ENCODE measurements at places on chromosomes 5 and 9.

GRCh38 chr5:1912951-1913565 is 30.3 kb upstream of the IRX4 start:
- DNase-seq = no peak

GRCh38 chr5:78522476-78523260 is 125.9 kb downstream of the LHFPL2 start:
- DNase-seq = no peak

DNA sequence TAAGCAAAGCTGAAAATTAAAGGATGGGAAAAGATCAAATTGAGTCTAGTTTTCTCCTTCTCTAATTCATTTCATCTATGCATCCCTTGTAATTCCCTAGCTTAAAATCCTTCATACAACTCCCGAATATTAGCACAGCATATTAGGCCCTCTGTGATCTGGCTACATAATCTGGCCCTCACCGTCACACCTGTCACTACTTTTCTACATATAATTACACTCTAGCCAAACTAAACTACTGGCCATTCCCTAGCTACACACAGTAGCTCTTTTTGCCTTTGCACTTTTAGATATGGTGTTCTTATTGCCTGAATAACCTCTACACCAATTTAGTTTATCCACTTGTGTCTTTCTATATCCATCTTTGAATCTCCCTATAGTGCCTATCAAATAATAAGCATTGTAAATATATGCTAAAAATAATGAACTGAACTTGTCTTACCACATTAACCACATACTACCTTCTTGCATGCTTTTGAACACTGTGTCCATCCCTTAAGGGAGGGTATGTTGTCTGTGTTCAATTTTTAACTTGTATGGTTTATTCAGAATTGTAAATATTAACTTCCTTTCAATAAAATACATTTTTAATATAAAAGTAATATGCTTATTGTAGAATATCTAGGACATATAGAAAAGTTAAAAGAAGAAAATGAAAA is 15.9 kb downstream of the RANBP6 start:
- DNase-seq = no peak

GRCh38 chr5:107092695-107093094 is 578.0 kb downstream of the EFNA5 start:
- DNase-seq = no peak

DNA sequence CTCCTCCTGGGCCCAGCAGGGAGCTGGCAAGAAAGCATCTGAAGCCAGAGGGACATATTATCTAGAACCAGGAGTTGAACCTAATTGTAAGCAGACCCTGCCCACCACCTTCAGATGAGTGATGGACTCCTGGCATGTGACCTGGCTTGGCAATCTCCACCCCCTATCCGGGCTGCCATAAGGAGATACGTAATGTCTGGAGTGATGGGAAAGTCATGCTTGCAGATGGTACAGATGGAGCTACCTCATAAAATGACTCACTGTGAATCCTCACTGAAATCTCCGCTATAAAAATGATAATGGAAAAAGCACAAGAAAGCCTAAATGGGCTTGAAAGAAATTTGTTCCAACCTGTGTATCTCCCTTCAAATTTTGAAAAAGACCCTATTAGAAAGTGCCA is 157.5 kb downstream of the DMRT2 start:
- no peak for DNase-seq

DNA sequence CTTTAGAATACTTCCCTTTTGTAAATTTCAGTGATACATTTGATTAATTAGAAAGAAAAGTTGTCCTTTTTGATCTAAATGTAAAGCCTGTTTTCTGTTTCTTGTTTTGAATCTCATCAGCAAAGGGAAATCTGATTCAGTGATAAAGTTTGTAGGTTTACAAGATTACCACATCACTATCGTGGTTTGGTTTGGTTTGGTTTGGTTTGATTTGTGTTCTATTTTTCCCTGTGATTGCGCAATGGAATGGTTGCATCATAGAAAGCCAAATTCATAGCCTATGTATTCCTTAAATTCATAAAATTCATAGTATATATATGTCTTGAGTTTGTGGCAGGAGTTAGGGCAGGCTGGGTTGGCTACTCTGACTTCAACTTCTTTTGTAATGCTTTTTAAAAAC is 15.2 kb downstream of the SRFBP1 start:
- DNase-seq = no peak

DNA sequence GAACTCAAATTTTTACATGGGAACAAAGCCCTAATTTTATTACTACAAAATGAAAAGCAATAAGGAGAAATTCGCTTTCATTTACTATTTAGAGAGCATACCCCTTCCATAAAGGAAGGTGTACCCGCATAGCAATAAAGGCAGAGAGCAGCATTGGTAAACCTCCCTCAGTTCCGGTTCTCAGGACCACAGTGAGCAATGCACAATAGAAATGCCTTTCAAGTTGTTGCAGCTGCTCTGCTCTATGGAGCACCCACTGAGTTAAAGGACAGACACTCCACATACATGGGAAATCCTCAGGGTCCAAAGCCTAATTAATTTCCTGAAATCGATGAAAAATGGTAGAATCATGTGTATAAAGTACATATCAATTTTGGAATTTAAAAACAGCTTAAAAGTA is 89.9 kb upstream of the MPDZ start:
- DNase-seq = no peak

DNA sequence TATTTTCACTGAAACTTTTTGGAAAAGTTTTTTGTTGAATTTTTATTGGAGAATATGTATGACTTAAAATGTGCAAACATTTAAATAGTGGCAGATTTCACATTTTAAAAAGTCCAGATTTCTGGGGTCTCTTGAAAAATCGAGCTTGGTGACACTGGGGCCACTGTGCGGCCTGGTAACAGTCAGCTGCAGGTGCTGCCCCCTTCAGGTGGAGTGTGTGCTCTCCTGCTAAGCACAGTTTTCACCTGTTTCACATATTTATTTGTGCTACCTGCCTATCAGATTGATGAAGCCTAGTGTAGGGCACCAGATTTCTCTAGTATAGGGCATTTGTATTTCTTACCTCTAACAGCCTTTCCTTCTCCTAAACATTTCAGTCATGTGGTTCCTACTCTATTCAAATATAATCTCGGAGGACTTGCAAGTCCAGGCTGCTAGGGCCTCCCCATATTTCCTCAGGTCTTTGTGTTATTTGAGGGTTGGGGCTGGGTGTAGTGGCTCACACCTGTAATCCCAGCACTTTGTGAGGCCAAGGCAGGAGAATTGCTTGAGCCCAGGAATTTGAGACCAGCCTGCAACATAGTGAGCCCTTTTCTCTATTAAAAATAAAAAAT is 95.8 kb upstream of the KLF9 start:
- no peak for DNase-seq

- no peak for DNase-seq
Measured at GRCh38 chr9:105248691-105249090, 4.2 kb downstream of the SLC44A1 start.

DNA sequence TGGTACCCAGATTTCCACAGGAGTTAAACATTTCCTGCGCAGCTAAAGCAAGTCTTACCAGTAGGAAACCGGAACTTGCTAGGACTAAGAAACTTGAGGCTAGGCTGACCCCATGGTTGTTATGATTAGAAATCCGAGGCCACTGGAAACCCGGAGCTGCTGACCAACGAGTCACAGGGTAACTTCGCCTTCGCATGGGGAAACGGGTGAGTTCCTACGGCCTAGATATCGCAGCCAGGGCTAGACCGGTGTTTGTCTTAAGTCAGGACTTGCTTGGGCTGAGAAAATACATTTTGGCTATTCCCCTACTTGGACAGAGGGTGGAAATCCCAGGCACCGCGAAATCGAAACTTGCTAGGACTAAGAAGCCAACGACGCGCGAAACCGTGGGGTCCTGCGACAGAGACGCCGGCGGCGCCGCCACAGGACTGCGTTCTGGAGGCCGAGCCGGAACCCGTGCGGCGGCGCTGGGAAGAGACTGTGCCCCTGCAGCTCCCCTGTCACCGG is 1.6 kb upstream of the ANXA2R start:
- peak; percentile 43 for DNase-seq

GRCh38 chr5:152632360-152632759 is 227.3 kb upstream of the NMUR2 start:
- no peak for DNase-seq

- DNase-seq = no peak
Measured at GRCh38 chr5:180084638-180085561, 13.3 kb upstream of the RNF130 start.

DNA sequence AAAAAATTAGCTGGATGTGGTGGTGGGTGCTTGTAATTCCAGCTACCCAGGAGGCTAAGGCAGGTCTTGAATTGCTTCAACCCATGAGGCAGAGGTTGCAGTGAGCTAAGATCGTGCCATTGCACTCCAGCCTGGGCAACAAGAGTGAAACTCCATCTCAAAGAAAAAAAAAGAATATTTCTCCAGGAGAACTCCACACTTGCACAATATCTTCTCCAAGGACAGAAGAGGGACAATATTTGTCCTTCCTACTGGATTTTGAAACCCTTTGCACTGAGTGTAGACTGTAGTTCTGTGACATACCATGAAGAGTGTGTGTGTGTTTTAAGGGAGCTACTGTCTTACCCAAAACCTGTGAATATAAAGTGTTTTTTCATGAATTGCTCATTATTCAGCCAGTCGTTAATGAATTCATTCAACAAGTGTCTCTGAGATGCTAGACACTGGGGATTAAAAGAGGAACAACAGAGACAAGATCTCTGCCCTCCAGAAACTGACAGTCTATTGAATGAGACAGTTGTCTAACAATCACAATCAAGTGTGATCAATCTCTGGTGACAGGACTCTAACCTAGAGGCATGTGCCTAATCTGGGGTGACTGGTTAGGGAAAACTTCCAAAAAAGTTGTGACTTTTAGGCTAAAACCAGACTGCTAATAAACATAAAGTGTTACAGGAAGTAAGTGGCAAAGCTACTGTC is 9.8 kb upstream of the UBE2D2 start:
- no peak for DNase-seq

DNA sequence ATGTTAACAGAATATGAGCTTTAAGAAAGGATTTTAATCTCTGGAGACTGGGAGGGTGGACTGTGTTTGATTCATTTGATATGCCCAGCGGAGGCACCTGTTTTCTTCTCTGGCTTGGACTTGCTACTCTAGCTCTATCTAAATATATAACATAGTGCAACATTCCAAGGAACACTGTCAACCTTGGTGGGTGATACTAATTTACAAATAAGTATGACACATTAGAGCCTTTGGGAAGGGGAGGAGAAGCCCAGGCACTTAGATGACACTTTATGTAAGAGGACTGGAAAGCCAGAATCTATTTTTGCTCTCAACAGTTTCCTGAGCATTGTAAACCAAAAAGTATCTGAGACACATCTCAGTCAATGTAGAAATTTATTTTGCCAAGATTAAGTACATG is 83.4 kb upstream of the SHISAL2B start:
- no peak for DNase-seq

DNA sequence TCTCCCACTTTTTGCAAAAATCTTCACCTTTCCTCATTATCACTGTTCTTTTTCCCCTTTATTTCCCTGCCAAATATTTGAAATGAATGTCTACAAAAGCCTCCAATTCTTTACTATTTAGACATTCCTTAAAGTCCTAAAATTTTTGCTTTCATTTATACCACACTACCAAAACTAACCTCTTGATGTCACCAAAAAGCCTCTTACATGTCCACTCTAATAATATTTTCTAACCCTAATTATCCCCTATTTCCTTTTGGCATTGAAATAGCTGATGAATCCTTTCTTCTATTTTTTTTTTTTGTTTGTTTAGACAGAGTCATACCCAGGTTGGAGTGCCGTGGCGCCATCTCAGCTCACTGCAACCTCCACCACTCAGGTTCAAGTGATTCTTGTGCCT is 32.3 kb upstream of the NRG2 start:
- DNase-seq = no peak

- DNase-seq = no peak
Measured at GRCh38 chr5:54073131-54073530, 237.2 kb downstream of the ARL15 start.

GRCh38 chr5:158451993-158452672 is 593.2 kb upstream of the CLINT1 start:
- no peak for DNase-seq

- DNase-seq = no peak
Measured at GRCh38 chr5:4924577-4924976, 215.6 kb upstream of the ADAMTS16 start.

DNA sequence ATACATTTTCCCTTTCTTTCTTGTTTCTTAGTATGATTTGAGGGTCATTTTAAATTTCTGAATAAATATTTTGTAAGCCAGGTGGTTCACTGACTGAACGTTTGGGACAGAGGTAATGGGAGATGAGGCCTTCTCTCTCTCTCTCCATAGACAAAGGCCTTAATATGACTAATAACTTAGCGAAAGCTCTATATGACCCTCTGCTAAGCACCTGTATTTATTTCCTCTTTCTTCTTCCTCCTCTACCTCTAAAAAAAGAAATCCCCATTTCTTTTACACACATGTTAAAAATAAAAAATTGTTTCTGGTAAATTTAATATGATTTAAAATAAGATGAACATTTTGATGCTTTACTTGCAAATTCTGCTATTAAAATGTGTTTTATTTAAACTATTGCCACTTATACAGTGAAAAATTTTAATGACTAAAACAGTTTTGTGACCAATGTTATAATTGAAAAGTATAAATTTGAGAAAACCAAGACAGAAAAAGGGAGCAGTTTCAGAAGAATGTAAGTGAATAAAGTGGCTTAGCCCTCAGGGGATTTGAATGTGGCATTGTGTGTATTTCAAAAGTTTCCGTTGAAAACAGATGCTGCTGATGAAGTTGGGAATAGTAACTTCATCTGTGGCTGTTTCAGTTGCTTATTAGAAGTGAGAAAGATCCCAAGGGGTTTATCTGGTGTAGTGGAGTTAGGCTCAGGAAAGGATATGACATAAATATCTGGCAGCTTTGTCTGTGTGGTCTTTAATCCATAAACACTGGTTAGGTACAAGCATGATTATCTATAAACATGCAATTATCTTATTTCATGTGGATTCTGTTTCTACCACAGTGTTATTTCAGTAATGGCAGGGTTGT is 128.6 kb upstream of the GRHPR start:
- no peak for DNase-seq

- DNase-seq = no peak
Measured at GRCh38 chr5:119037496-119038215, 33.2 kb upstream of the DMXL1 start.

DNA sequence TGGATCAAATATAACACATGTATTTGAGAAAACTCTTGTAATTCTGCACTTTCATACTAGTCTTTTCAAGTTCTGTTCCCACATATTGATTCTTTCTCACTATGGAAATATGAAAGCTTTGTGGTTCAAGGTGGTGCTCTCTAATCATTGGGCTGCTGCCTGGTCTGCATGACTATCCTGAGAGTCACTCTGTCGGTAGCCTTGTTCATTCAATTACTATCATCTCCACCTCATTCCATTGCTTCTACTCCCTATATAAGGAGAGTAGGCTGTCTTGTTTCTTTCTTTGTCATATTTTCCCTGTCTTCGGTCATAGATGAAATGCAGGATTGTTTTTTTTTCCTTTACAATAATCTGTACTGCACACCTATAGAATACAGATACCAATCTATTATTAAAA is 341.4 kb upstream of the ACTBL2 start:
- no peak for DNase-seq

DNA sequence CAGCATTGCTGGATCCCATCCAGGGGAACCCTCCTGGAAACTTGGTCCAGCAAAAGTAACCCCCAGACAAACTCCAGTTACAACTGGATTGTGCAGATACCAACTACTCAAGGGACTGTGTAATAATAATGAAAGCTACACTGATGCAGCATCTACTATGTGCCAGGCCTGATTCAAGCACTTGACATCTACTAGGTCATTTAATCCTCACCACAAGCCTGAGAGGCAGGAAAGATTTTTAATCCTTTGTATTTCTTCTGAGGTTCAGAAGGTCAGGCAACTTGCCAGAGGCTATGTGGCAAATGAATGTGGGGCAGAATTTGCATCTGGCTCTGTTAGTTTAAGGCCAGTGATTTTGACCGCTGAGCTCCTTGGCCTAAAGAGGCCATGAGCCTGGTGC is 29.5 kb upstream of the FOXI1 start:
- DNase-seq = no peak
